ENCODE measurements at places on chromosomes 13 and 19.

GRCh38 chr13:32316028-32316339 is 676 bp downstream of the BRCA2 start:
- DNase-seq, result no peak

DNA sequence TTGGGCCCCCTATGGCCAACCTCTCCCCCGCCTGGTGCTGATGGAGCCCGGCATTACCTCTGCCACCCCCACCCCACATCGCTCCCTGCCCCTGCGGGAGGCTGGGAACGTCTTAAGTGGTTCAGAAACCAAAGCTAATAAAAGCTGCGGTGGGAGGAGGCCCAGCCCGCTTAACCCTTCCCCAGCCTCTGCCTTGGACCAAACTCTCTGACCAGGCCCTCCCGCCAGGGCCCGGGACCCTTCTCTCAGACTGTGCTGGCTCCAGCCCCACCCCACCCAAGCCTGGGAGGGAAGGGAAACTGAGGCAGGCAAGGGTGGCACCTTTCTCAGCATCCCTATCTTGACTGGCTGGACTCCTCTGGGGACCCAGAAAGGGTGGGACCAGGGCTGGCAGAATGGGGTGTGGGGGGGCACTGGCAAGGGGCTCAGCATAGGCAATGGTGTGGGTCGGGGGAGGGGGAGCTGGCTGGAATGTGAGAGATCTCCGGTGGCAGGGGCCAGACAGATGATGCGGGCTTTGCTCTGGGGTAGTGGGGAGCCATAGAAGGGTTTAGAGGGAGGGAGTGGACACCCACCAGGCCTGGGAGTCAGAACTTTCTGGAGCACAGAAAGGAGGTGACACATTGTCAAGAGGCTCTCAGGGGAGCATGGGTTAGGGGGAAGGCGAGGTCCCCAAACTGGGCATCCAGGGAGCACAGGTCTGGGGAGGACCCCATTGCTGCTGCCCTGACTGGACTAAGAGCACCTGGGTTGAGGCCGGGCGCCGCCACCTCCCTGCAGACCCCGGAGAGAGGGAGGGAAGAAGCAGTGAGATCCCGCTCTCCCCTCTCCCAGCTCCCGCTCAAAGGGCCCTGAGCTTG is 21.9 kb downstream of the SMIM24 start:
- DNase-seq, result no peak

DNA sequence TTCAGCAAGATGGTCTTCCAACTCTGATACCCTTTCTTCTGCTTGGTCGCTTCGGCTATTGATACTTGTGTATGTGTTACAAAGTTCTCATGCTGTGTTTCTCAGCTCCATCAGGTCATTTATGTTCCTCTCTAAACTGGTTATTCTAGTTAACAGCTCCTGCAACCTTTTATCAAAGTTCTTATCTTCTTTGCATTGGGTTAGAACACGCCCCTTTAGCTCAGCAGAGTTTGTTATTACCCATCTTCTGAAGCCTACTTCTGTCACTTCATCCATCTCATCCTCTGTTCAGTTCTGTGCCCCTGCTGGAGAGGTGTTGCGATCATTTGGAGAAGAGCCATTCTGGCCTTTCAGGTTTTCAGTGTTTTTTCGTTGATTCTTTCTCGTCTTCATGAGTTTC is 18.7 kb downstream of the ACOD1 start:
- DNase-seq, result no peak

- DNase-seq, result peak; percentile 84
Observed at GRCh38 chr19:55341171-55341588, 1.5 kb downstream of the KMT5C start.

DNA sequence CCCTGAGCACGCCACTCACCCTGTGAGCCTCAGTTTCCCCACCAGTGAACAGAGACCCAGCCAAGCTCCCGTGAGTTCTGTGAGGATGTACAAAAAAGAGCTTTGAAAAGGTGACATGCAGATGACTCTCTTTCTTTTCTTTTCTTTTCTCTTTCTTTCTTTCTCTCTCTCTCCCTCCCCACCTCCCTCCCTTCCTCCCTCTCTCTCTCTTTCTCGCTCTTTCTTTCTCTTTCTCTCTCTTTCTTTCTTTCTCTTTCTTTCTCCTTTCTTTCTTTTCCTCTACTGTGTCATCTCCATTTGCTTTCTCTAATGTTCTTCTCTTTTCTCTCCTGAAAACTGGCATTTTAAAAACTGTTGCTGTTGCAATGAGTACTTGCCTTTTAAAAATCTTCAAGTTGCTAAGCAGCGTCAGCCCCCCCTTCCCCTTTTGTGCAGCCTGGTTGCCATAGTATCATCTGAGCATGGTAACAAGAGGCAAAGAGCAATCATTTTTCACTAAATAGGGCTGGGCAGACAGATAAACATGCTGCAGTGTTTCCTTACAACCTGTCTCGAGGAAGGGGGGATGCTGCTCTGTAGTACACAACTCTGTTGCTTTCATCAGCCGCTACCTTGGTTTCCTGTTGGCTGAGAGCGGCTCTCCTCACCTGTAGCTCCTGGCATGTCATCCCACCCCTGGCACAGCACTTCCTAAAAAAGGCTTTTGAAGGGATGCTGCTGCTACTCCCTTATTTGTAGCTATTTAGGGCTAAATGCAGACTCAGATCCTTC is 108.7 kb upstream of the MBNL2 start:
- DNase-seq, result no peak

GRCh38 chr13:47415048-47415447 is 518.2 kb upstream of the HTR2A start:
- no peak for DNase-seq

DNA sequence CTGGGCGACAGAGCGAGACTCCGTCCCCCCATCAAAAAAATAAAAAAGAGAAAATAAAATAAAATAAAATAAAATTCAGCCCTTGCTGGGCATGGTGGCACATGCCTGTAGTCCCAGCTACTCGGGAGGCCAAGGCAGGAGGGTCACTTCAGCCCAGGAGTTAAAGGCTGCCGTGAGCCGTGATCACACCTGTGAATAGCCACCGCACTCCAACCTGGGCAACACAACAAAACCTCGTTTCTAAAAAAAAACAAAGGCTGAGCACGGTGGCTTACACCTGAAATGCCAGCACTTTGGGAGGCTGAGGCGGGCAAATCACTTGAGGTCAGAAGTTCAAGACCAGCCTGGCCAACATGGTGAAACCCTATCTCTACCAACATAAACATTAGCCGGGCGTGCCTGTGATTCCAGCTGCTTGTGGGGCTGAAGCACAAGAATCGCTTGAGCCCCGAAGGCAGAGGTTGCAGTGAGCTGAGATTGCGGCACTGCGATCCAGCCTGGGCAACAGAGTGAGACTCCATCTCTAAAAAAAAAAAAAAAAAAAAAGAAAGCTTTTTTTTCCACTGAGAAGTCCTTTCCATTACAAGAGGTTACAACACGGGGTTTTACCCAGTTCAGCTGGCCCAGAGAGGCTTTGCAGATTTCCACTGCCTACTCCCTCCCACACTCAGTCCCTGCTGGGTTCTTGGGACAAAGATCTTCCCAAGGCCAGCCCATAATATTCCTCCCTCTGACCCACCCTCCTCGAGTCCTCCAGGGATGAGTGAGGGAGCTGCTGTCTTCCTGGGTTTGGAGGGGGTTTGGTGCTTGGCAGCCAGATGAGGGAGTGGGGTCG is 6.4 kb downstream of the ANGPTL4 start:
- DNase-seq, result no peak

- no peak for DNase-seq
Observed at GRCh38 chr19:3610745-3611717, 4.4 kb upstream of the TBXA2R start.

GRCh38 chr19:43300876-43301765 is 31.8 kb upstream of the PSG9 start:
- no peak for DNase-seq

GRCh38 chr13:107374038-107374437 is 806.1 kb upstream of the ARGLU1 start:
- no peak for DNase-seq

DNA sequence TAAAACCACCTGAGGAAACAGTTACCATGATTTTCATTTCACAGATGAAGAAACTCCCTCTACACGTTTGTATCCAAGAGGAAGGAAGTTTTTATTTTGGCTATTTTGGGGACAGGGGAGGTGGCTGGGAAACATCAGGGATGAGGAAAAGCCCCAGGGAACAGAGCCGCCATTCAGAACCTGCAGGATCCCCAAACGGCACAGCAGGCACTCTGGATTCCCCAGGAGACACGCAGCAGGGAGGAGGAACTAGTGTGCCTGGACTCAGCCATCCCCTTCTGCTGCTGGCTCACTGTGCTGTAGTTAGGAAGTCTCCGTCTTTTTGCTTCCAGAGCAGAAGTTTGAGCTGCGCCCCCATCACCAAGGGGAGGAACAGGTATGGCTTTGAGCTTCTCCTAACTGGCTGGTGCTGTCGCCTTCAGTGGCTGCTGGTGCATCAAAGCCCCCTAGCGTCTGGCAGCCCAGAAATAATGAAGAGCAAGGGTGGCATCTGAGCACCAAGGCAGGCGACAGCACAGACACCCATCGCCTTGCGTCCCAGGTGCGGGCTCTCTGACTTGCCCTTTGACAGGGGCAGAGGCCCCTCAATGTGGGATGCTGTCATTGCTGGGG is 4.2 kb downstream of the NAPA start:
- no peak for DNase-seq

DNA sequence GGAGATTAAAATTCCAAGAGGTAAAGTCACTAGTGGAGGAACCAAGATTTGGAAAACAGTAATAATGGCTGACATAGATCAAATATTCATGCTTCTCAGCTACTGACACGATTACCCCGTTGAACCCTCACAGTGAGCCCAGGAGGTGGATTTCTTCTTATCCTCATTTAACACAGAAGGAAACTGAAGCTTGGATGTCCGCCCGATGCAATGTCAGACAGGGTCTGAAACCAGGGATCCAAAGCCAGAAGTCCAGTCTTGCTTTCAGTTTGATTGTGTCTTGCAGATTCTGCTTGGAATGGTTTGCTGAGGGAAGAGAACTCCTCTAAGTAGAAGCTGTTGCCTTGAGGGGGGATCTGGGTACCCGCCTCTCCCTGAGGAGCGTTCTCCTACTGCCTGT is 404.7 kb downstream of the KCNRG start:
- DNase-seq, result no peak

GRCh38 chr13:37319031-37319443 is 213.6 kb upstream of the CSNK1A1L start:
- no peak for DNase-seq

DNA sequence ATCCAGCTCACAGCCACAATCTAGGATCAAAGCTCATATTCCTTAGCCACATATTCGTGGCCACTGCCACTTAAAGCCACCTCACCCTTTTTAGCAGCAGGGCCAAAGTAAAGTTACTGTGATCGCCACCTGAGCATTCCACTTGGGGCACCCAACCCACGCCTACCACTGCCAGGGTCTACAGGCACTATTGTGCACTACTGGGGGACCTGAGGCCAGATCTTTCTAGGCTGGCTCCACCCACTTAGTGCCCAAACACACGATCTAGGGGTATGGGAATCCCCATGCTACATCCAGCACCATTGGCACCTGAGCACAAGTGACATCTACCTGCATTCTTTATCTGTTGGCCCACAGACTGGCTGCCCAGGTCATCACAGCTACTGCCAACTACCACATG is 517.9 kb upstream of the PRR20A start:
- no peak for DNase-seq

DNA sequence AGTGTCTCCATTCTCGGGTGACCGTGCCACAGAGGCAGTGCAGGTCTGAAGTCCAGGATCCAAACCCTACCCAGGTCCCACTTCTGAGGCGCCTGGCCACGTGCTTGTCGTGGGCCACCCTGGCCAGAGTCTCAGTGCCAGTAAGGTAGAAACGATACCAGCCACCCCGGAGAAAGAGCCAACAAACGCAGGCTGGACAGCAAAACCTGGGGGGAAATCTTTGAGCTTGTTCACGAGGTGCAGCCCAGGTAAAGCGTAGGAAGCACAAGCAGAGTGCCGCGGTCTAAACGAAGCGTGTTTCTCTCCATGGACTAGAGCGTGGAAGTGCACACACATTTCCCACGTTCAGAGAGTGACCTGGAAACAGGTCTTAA is 95.6 kb downstream of the ATP11A start:
- no peak for DNase-seq

- DNase-seq, result no peak
Observed at GRCh38 chr13:112061367-112062061, 5.4 kb upstream of the SOX1 start.

DNA sequence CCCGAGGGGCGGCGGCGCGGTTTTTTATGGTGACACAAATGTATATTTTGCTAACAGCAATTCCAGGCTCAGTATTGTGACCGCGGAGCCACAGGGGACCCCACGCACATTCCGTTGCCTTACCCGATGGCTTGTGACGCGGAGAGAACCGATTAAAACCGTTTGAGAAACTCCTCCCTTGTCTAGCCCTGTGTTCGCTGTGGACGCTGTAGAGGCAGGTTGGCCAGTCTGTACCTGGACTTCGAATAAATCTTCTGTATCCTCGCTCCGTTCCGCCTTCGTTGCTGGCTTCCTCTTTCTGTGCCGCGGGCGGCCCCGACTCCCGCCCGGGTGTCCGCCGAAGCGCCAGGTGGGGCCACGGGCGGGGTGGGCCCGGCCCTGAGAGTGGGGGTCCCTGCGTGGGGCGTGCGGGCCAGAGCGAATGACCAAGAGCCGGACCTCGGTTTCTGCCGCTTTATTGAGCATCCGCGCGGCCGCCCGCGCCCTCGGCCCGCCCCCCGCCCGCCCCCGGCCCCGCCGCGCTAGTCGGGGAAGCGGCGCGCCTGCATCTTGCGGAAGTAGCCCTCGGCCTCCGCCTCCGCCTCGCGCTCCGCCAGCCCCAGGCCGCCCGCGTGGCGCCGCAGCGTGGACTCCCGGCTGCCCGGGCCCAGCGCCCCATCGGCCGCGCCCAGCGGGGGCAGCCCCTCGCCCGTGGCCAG is 9.6 kb downstream of the PLPPR3 start:
- DNase-seq, result no peak

DNA sequence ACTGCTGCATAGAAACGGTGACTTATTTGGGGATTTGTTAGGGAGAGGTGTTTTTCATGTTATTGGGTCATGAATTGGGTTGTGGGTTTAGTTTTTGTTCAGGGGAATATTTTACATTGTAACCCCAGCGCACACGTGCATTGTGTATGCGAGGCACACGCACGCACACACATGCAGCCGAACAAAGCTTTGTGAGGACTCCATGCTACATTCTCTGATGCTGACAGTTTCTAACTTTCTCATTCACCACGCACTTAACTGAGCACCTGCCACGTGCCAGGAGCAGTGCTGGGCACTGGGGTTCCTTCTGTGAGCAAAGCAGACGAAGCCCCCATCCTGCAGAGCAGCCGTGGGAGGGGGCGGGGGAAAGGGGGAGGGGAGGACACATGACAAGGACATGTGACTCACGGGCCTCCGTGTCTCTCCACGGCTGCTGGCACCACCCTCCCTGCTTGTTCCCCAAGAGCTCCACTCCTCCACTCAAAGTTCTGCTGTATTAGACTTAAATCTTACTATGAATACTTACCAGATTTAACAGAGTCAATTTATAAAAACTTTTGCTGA is 55.6 kb downstream of the SLC7A9 start:
- DNase-seq, result no peak

GRCh38 chr19:17302391-17303166 is 646 bp downstream of the ABHD8 start:
- DNase-seq, result no peak

GRCh38 chr13:25963674-25964073 is 88.1 kb downstream of the SHISA2 start:
- no peak for DNase-seq

GRCh38 chr13:48110931-48111721 is 16.2 kb upstream of the MED4 start:
- DNase-seq, result peak; percentile 78
